ENCODE measurements at places on chromosomes 7 and 10.

GRCh38 chr7:93914581-93915066 lies 6.9 kb upstream of the GNG11 start:
- peak; percentile 66 for DNase-seq

DNA sequence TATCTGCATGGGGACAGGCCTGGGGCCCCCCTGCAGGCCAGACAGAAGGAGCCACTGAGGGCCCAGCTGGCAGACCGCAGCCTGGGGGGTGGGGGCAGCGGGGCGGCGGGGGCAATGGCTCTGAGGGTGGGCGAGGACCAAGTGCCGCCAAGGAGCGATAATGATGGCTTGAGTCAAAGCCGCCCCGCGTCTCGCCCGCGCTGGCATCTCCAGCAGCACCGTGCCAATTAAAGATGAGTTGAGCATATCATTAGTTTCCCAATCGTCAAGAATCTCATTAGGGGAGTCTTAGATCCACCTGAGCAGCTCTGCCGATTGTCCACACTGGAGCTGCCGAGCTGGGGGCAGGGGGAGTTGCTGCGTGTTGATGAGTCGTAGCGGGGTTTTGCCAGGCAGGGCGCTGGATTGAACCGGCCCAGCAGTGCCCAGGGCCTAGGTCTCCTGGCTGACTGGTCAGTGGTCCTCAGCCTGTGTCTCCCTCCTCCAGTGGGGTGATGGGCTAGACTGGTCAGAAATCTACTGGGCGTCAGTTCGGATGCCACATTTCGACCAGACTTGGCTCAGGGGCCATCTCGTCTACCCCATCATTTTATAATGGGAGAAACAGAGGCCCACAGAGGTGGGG lies 41.0 kb upstream of the PSMG3 start:
- DNase-seq, result no peak

- DNase-seq, result no peak
These were observed 101.6 kb downstream of the DNAJB6 start for GRCh38 chr7:157438121-157439025.

DNA sequence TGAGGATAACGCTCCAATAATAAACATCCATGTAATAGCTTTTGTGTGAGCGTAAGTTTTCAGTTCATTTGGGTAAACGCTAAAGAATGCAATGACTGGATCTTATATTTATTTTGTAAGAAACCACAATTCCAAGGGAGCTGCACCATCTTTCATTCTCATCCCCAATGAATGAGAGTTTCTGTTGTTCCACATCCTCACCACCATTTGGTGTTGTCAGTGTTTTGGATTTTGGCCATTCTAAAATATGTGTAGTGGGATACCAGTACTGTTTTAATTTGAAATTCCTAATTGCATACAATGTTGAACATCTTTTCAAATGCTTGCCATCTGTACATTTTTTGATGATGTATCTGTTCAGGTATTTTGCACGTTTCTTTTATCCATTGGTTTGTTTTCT lies 50.9 kb upstream of the SEMA3D start:
- no peak for DNase-seq

DNA sequence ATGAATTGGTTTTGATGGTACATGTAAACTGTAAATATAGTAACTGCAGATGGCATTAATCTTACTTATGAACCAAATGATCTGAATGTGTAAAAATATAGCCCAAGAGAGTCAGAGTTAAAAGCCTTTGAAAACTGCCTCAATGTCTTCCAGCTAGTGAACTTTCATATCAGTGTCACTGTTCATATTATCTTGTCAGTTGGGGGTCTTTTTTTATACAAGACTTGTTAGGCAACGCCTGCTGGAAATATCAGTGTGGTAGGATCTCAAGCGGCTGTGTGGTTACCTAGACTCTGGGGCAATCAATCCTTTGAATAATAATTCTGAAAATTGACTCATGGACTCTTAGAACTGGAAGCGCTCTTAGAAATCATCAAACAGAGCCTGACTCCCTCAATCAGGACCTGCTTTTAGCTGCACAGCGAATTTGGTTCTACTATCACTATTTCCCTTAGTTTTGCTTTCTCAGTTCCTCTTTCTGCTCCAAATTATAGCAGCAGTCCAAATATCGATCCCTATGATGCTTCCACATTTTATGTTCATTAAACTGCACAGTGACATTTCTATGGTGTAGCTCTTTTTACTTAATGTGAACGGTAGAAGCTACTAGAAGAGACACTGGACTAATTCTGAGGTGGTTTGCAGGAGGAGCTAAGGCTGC lies 100.1 kb upstream of the COL1A2 start:
- DNase-seq, result no peak

- no peak for DNase-seq
These were observed 274.8 kb downstream of the ADARB2 start for GRCh38 chr10:1462521-1462920.

GRCh38 chr10:123446449-123447156 lies 219.6 kb upstream of the GPR26 start:
- DNase-seq, result no peak

GRCh38 chr7:137475966-137476365 lies 132.4 kb upstream of the PTN start:
- no peak for DNase-seq

GRCh38 chr10:124724279-124725027 lies 19.7 kb downstream of the FAM53B start:
- no peak for DNase-seq

DNA sequence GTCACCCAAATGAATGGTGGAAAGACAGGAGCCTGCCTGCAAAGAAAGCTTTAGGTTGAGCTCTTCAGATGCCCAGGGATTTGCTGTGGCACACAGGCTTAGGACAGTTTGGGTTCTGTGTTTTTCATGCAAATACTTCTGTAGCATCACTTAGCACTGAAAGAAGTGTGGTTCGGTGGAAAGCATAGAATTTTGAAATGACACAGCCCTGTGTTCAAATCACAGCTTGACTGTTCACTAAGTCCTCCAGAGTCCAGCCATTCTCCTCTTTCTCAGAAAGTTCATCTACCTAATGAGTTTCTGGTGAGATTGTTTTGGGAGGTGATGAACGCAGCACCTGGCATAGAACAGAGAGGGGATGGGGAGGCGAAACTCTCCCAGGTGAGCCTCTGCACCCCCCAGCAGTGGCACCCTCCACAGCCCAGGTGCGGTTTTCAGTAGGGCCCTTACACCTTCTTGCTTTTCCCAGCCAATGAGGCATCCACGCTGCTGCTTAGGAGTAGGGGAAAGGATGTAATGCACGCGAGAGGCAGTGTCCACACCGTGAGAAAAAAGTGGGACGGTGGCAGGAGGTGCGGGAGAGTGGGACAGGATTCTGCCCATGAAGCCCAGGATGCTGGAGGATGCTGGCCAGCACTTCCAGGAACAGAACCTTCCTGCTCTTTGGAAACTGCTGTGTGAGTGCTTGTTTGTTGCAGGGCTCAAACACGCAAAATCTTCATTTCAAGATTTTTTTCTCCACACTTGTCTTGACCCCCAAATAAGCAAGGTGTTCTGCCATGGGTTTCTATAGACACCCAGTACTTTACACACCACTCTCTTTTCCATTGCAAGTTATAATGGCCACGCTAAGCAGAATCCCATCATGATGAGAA lies 11.6 kb downstream of the EN2 start:
- no peak for DNase-seq

DNA sequence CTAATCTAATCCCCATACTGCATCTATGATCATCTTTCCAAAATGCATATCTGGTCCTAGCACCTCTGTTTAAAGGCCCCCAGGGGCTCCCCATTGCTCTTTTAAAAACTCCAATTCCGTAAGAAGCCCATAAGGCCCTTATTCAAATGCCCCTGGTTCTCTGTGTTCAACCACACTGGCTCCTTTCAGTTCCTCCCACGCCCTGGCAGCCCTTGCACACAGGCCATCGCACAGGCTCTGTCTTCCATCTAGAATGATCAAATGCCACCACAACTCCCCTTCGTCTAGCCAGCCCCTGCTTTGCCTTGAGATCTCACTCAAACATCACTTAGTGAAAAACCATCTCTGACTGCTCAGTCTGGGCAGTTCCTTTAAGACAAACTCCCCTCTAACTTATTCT lies 112.9 kb upstream of the LYZL2 start:
- DNase-seq, result no peak

- DNase-seq, result no peak
These were observed 933.1 kb upstream of the LRRN3 start for GRCh38 chr7:110157631-110158362.

DNA sequence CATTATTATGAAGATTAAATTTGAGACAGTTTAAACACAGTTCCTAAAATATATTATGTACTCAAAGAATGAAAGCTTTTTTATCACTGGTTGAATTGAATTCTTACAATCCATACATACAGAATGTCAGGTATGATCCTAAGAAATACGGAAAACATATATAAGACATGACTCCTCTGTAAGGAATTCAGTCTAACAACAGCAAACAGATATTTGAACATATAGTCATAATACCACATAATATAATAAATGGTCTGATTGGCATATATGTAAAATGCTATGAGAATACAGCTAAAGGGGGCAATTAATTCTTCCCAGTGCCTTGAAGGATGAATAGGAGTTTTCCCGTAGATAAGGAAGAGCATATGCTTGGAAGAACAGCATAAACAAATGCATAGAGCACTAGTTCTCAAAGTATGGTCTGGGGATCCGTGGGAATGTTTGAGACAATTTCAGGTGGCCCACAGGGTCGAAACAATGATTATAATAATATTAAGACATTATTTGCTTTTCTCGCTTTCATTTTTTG lies 10.6 kb upstream of the ARID5B start:
- no peak for DNase-seq

GRCh38 chr10:17125206-17125893 lies 4.3 kb downstream of the CUBN start:
- no peak for DNase-seq

GRCh38 chr7:134699899-134700298 lies 53.2 kb downstream of the BPGM start:
- DNase-seq, result no peak

DNA sequence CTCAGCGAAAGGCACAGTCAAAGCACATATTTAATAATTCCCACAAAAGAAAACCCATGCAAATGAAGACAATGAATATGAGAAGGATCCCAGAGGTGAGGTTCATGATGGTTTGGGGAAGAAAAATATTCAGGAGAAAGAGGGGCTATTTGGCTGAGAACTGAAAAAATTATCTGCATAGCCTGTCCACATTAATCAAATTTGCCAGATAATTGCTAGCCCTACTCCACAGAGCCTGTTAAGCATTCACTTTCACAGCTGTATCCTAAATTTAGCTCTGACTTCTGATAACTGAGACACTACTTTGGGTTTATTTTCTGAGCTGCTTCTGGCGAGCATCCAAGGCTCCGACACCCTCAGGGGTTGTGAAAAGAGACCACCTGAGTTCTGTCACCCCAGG lies 176.2 kb downstream of the HERPUD2 start:
- no peak for DNase-seq

GRCh38 chr7:4013793-4014192 lies 668.3 kb upstream of the FOXK1 start:
- no peak for DNase-seq

DNA sequence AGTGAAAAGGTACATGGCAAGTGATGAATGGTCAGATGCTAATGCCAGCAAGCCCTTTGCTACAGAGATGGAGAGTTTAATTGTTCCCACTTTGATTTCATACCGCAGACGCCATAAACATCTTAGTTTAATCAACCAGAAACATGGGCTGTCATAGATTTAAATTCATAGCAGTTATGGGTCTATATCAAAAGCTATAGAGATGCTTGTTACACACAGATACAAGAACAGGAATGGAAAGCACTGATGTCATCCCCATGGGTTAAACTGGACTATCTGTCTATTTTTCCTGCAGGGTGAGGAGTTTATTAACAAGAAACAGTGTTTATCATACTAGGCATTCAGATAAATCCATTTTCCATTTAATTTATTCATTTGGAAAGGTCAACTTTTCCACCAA lies 409.2 kb downstream of the NRG3 start:
- no peak for DNase-seq

DNA sequence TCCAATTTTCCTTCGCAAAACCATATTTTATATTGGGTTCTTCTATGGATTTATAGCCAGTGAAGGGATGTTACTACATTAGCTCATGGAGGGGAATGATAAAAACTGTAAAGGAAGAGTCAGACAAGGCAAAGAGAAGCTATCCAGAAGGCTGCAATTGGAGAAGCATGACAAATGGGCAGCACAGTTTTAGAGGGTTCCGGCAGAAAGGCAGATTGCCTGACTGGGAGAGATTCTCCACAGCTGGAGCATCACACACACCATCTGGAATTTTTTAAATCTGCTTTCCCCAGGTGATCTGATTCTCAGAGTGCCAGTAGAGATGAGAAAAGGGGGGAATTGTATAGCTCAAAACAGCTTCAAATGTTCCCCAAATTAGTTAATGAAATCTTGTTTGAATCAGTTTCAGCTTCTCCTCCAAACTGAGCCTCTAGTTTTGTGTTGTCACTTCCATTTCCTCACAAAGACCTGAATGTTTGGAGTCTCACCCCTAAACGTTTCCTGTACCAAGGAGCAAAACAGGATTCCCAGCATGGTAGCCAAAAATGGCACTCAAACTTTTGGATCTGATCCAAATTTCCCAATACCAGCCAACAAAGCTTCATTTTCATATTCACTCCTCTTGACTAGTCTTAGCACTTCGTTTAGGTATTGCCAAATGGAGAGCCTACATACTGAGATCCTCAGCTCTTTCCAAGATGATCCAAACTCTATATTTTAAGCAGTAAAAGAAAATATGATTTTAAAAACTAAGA lies 177.5 kb downstream of the HPSE2 start:
- no peak for DNase-seq

GRCh38 chr10:14356921-14357320 lies 26.2 kb upstream of the FRMD4A start:
- DNase-seq, result no peak

DNA sequence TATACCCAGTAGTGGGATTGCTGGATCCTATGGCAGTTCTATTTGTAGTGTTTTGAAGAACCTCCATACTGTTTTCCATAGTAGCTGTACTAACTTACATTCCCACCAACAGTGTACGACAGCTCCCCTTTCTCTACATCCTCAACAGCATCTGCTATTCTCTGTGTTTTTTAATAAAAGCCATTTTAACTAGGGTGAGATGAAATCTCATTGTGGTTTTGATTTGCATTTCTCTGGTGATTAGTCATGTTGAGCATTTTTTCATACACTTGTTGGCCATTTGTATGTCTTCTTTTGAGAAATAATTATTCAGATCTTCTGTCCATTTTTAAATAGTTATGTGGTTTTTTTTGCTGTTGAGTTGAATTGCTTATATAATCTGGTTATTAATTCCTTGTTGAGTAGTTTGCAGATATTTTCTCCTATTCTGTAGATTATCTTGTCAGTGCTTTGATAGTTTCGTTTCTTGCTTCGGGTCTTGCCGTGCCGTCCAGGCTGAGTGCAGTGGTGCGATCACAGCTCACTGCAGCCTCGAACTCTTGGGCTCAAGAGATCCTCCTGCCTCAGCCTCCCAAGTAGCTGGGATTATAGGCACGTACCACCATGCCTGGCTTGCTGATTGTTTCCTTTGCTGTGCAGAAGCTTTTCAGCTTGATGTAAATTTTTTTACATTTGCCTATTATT lies 12.0 kb downstream of the MTG1 start:
- no peak for DNase-seq
